Right kidney (tissue), 9 donors: ENCODE measurements at places on chromosomes 3 and 15.
A peak's percentile ranks its signal among the peaks of the same experiment; 100 is the strongest.

- no peak for DNase-seq
These were observed 17.8 kb upstream of the IQCF6 start for GRCh38 chr3:51796854-51797253.

DNA sequence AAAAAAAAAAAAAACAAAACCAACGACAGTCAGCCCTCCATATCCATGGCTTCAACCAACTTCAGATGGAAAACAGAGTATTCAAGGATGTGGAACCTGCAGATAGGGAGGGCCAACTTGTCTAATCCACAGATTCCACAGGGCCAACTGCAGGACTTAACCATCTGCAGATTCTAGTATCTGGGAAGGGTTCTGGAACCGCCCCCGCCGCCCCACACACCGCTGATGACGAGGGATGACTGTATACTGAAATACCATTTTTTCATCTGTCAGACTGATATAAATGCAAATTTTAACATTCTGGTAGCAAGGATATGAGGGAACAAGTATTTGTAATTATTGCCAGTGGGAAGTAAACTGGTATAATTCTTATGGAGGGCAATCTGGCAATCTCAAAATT is 29.5 kb downstream of the ADPGK start:
- DNase-seq = no peak

- DNase-seq = no peak
These were observed 74.7 kb downstream of the BTD start for GRCh38 chr3:15676259-15676658.

- DNase-seq = peak; percentile 56
These were observed at the start of gene SLC6A20 for GRCh38 chr3:45795882-45796765. Gene SLC6A20, minus strand, starts transcription at chr3:45796536. Its CDS starts 117 bp downstream, at chr3:45796419.

DNA sequence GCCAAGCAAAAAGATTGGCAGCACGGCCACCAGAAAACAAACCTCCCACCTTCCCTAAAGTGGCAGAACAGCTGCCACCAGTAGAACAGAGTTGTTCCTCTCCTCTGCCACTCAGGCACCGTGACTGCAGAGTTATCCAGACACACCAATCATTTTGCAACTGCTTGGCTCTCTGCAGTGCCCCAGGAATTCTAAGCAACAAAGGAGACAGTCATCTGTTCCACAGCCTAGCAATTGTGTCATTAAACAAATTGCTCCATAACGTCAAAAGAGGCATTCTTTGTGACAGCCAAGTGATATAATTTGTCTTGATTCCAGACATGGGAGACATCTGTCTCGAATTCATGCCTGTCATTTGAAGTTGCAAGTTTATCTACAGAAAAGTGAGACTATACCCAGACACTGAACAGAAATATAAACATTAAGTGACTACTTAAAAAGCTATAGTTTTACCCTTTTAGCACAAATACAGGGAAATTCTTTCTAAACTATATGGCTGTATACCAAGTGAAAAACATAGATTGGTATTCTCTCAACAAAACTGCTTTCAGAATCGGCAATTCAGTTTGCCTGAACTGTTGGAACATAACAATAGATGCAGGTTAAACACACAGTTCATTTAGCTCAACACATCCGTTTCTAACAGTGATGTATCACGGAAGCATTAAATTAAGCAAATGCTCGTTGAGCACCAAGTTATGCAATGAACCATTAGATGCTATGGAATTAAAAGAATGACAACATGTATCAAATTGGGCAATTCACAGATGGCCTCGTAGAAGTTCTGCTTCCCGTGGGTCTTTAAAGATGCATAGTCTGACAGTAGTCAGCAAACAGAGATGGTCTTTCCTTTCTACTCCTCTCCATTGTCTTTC is 281.3 kb downstream of the FGF12 start:
- DNase-seq = no peak
